ENCODE measurements at places on chromosomes 16 and 17.

DNA sequence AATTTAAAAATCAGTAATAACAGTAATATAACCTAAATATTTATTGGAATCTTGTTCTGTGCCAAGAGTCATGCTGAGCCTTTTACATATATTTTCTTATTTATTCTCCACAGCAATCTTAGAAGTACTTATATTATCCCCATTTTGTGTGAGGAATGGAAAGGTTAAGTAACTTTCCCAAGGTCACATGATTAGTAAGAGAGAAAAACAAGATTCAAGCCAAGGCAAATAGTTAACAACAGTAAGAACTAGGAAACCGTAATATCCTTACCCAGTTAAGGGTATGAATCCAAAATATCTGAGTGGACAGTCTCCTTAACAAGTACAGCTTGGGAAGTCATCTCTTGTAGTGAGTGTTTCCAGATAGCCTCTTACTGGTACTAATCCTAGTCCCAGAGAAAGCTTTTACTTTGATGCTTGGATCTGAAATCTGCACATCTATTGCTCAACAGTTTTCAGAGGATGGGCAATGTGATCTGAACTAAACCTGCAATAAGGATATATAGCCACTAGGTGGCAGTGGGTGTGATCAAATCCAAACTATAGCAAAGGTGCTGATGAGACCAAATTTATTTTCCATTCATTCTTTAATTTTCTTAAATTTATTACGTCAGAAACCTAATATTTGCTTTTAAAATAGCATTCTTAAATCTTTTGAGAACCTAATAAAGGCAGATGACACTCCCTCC lies 23.3 kb downstream of the SHISA6 start:
- DNase-seq: no peak

DNA sequence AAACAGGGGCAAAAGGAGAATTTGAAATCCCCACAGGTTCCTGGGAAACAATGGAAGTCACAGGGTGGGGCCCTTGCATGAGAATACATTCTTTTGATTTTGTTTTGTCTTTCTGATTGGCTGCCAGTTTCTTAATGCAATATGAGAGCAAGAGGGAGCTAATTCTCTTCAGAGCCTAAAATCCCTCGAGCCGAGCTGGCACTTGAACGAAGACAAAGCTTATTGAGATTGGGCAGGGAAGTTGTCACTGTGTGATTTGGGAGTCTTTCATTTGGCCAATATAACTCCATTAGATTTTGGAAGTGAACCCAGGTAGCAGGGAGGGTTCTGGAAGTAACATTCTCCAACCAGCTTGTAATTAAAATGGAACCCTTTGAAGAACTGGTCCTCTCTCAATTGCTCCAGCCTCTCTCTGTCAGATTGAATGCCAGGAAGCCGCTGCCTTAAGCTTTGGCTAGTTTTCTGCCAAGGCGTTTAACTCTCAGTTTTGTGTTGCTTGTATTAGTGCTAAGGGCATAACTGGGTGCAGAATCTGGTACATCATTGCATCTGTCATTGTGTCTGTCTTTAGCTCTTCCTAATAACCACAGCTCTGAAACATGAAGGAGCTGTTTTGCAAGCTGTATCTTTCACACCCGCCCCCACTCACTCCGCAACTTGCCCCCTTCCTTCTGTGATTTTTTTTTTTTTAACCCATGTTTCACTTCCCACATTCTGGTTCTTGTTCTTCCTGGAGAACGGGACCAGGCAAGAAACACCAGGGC lies 272.0 kb downstream of the MAF start:
- no peak for DNase-seq

GRCh38 chr16:15665107-15665506 lies 15.1 kb downstream of the NDE1 start:
- DNase-seq: no peak

DNA sequence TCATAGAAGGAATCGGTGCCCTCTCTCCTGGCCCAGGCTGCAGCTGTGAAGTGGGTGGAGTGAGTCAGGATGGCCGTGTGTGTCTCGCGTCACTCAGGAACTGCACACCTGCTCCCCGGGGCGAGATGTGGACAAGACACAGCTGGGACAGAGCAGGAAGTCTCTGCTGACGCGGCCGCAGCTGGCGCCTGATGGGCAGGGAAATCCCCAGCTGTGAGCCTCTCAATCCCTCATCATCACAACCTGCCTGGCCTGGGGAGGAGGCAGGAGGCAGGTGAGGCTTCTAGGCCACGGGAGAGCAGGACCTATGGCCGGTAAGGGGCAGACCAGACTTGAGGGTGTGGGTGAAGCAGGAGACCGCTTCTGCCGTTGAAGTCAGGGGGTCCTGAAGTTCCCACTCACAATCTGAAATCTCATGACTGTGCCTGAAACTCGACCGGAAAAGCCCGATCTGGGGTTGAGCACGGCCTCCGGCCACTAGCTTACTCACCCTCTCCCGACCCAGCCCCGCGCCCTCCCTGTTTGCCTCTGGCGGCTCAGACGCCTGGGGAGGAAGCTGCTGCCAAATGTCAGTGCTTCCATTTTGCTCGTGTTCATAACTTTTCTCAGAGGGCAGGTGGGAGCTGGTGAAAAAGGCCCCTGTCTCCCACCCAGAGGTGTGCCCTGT lies 1.1 kb upstream of the TRPV3 start:
- peak; percentile 54 for DNase-seq

- no peak for DNase-seq
Measured at GRCh38 chr16:11621539-11621919, 34.8 kb upstream of the LITAF start.

DNA sequence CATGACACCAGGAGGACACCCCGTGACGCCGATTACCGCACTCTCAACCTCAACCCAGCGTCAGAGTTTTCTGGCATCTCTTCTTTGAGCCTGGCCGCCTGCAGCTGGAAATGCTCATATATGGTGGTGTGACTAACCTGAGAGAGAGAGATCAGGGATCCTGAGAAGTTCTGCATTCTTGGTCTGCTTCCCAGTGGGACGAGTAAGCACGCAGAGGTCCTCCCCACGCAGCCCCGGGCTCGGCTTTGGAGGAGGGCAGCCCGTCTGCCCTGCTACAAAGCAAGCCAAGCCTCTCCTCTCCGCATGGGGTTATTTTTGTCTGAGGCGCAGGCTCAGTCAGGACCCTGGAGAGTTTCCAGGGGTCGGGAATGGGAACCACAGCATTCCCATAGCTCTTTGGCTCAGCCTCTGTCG lies 16.5 kb downstream of the CRISPLD2 start:
- DNase-seq: peak; percentile 88

DNA sequence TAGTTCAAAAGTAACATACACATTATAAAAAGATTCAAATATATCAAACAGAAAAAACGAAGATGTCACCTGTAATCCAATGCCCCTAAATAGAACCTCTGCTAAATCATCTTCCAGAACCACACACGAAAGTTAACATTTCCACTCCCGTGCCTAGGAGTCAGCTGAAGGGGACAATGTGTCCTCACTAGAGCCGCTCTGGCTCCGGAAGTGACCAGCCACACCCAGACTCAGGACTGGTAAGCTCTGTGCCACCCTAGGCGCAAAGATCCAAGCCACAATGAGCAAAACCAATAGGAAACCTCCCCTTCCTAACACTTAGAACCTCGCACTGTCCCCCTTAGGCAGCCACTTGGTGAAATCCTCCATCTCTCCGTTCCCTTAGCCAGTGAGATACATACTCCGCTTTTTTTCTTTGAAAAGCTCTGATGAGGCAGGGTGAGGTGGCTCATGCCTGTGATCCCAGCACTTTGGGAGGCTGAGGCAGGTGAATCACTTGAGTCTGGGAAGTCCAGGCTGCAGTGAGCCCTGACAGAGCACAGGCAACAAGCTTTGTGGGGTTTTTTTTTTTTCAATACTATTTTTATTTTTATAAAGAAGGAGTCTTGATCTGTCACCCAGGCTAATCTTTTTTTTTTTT lies 11.8 kb downstream of the CTRB1 start:
- no peak for DNase-seq

DNA sequence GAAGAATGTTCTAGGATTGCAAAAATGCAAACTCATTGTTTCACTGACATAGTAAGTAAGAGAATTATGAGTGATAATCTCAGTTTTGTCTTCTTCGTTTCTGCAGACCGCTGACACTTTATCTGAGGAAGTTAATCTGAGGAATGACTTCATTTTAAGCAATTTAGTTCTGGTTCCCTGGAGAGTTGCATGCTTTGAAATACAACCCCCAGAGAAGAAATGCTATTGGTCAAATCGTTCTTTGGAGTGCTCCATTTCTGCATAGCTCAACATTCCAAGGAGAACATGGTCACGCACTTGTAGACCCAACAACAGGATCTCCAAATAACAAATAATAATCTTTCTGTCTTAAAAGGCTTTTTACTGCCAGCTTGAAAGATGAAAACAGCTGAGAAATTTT lies 427.1 kb downstream of the GRIN2A start:
- no peak for DNase-seq
